ENCODE measurements at places on chromosomes 7 and 10.

DNA sequence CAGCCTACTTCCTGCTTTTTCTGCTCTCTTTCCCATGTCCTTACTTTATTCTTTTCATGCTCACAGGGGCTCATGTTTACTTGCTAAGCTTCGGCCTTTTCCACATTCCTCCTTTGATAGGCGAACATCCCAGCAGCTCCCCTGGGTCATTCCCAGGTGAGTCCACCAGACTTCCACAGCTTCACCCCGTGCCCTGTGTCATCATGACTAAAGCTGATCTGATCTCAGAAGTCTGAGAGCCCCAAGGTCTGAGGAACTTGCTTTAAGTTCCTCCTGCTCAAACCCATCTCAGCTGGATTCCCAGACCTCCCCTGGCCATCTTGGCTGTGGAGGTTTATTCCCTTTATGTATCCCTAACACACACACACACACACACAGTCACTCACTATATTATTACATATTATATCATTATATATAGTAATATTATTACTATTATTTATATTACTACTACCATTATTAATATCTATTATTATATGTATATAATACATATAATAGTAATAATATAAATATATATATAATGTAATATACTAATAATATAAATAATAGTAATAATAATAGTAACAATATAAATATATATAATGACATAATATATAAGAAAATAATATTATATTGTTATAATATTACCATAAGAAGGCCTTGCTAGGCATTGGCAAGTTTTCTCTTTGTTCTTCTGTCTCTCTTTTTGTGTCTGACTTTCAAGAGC lies 295.9 kb downstream of the PTEN start:
- peak; percentile 10 for DNase-seq

- no peak for DNase-seq
These were observed 40.8 kb upstream of the SEC61G start for GRCh38 chr7:54799792-54800191.

DNA sequence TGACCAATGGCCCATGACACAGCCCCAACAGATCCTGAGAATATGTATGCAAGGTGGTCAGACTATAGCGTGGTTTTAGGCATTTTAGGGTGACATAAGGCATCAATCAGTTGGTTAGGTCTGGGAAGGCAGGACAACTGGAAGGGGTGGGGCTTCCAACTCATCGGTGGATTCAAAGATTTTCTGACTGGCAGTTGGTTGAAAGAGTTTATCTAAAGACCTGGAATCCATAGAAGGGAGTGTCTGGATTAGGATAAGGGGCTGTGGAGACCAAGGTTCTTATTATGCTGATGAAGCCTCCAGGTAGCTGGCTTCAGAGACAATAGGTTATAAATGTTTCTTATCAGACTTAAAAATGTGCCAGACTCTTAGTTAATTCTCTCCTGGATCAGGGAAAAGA lies 60.3 kb upstream of the CFAP46 start:
- DNase-seq = no peak

- DNase-seq = no peak
These were observed 7.5 kb upstream of the HECW1 start for GRCh38 chr7:43104874-43105520.

DNA sequence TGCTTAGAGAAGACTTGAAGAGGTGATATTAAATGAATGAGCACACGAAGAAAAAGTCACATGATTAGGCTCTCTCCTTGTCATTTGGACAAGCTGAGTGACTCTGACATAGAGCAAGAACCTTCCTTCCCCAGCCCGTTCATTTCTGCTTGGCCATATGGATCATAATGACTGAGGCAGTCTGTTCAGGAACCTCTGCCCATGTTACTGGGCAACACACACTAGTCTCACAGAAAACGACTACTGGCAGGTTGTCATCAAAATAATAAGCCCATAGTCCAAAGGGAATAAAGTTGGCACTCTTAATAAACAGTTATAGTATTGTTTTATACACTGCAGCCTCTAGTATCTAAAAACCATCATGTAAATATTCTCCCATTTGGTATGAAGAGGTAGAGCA lies 635.0 kb downstream of the REEP3 start:
- no peak for DNase-seq
